ENCODE measurements at places on chromosomes 2 and 18.

DNA sequence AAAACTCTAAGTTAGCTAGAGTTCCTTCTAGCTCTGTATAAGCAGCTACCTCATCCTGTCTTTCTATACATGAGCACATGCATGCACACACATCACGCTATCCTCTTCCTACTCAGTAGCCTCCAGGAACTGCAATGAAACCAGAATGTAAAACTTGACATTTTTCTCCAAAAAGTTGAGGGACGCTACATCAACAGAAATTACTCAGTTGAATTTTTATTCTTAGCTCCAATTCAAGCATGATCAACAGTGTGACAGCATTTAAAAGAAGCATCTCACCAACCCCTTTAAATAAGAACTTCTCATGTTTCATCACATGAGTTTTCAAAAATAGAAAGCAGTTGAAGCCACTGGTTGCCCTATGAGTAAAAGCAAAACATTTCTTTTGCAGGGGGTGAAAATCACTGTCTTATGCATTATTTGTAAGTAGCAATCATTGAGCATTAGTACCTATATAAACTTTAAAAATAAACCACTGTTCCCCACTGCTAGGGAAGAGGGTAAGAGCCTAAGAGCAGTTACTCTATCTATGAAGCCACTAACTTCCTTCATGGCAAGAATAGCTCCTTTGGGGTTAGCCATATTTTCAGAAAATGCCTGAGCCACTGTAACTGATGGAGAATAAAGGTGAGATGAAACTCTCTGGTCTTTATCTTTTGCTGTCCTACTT is 77.9 kb upstream of the ARL5A start:
- no peak for DNase-seq

DNA sequence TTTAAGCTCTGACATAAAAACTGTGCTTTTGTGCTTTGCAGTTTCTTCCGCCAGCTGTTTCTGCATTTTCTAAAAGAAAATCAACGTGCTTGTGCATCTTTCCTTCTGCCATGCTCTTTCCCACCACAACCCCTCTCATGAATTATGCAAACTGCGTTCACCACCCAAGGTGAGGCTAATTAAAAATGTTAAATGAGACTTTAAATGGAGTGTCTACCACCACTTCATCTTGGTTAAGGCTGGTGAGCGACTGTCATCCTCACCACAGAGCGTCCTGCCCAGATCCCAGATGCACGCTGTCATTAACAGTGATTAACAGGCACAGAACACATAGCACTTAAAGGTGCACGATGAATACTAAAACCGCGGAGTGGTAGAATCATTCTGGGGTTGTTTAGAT is 250.5 kb upstream of the RAB6C start:
- DNase-seq, result no peak

DNA sequence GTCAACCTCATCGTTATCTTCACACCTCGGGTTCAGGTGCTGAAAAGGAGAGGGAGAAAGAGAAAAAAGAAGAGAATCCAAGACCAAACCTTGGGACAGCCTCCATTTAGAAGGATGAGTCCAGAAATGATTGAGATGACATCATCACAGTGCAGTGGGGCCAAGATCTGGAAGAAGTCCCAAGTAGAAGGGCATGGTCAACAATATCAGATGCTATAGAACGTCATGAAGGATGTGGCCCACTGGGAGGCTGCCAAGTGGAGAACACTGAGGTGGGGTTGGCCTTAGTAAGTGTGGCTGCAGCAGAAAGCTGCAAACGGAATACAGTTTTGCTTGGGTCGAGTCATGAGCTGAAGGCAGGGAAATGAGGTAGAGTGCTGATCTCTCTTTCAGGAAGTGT is 91.1 kb upstream of the FZD7 start:
- DNase-seq, result no peak

DNA sequence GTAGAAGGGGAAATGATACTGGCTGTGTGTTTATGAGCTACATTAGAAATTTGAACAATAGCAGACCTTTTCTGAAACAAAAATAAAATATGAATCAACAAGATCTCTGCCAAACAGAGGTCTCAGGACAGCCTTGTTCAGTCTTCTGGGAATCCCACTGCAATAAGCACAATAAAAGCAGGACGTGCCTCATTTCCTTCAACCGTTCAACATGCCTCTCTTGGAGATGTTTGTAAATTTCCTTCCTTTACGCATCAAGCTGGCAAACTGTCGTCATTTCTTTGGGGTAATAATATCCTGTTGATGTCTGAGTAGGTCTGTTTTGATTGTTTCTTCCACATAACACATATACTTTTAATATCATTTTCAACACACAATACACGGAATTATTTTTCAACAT is 77.2 kb downstream of the TCF4 start:
- DNase-seq, result no peak

DNA sequence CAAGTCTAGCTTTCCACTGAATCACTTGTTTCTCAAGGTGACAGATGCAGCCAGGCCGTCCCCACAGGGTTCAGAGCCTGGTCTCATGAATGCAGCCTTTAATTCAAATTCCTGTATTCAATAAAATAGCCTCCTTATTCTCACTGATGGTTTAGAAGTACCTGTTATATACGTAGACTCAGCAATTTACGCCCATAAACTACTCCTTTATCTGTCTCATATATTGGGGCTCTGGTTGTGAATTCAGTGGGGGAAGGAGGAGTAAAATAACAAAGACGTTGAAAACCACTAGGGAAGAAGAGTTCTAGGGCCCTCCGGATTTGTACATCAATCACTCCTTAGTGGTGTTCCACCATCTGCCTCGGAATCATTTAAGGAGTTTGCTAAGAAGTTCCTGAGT is 1.7 kb downstream of the OBSL1 start:
- no peak for DNase-seq

- no peak for DNase-seq
These were observed 269.5 kb downstream of the NEDD4L start for GRCh38 chr18:58313491-58314032.

GRCh38 chr18:13218368-13218991 is at the start of gene LDLRAD4:
TSS of gene LDLRAD4 (plus strand) at chr18:13218760.
- DNase-seq, result peak; percentile 39

DNA sequence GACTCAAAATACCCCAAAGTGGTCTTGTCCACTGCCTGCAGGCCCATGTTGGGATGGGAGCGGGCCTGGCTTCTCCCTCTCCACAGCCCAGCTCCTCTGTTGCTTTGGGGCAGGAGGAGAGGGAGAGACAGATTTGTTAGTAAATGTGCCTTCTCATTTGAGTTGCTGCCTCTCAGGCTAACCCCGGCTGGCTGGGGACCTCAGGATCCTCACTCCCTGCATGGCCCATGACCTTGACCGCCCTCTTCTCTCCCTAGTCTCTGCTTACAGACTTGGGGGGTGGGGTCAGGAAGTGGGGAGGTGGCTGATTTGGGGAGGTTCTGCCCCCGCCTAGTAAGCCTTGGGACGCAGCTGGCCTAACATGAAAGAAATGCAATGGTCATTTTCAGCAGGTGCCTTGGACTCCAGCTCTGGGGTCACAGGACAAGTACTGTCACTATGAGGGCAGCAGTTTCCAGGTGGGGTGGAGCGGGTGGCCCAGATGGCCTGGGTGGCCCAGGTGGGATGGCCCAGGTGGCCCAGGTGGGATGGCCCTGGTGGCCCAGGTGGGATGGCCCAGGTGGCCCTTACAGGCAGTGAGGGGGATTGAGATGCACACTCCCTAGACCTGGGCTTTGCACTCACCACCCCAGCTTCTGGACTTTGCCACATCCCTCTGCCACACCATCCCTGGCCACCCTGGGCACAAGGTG is 24.1 kb downstream of the HJURP start:
- no peak for DNase-seq

- peak; percentile 67 for DNase-seq
These were observed 1.2 kb downstream of the SEMA4C start for GRCh38 chr2:96868555-96869280.

- DNase-seq, result no peak
These were observed 53.5 kb downstream of the TEX51 start for GRCh38 chr2:126952216-126952615.

DNA sequence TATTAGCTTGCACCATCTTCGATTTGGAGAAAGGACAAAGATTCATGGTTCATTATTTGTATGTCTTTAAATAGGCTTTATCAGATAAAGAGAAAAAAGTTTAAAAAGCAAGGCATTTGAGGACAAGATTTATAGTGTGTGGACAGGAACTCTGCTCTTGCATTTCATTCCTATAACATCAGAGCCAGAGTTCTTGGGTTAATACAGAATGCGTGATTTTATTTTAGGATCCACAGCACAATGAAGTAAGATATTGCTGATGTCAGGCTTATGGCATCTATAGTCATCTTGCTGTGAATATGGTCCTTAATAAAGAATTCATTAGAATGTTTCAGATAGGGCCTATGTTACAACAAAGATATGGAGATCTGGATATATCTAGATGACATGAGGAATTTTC is 19.7 kb downstream of the RASGRP3 start:
- DNase-seq, result no peak

GRCh38 chr2:200317975-200318374 is 11.5 kb downstream of the SPATS2L start:
- DNase-seq, result no peak

GRCh38 chr2:206189691-206190090 is 30.0 kb downstream of the EEF1B2 start:
- DNase-seq, result no peak

GRCh38 chr2:66170744-66171330 is 264.1 kb upstream of the MEIS1 start:
- DNase-seq, result no peak

- DNase-seq, result no peak
These were observed 113.7 kb downstream of the SPOPL start for GRCh38 chr2:138615257-138615656.

DNA sequence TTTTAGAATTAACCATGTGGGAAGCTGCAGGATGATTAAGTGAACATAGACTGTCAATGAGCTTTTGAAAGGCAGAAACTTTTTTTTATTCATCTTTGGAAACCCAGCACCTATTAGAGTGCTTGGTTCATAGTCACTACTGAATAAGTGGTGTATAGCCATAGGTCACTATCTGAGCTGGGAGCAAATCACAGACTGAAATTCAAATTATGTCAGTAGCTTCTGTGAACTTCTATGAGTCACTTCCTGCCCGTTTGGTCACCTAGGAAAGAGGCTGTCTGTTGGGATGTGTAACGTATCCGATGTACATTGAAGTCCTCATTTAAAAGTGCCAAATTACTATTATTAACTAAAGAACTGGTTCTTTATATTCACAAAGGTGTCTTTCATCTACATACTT is 20.5 kb upstream of the SLC40A1 start:
- peak; percentile 16 for DNase-seq

GRCh38 chr2:144982481-144982880 is 462.6 kb upstream of the ZEB2 start:
- DNase-seq, result no peak

DNA sequence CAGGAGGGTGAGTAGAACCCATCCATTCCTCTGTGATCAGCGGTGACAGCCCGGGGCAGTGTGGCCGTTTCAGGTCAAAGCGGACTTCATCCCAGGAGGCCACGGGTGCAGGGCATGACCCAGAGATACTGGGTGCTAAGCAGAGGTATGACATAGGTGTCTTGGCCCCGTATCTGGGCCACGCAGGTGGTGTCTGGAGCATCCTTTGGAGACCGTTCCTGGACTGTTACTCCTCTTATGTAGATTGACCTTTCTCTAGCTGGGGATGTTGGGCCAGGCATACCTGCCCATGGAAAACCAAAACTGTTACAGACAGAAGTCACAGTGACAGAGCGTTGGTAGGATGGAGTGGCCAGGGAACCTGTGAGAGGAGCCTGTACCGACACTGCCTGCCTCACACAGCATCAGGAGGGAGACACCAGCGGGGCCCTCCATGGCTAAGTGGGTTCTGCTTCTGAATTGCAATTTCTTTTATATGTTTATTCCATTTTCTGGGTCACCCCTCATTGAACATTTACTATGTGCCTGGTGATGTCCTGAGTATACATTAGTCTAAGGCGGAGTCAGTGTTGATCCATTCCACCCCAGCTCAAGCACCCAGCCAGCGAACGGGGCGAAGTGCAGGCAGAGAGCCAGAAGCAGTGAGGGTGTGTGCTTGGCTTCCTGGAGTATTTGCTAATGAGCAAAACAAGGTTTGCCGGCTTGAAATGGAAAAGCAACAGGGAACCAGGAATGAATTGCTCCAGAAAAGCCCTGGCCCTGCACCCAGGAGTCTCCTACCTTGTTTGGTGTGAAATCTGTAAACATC is 141.7 kb downstream of the SH3RF3 start:
- no peak for DNase-seq

GRCh38 chr2:42404676-42405075 is 43.7 kb upstream of the COX7A2L start:
- no peak for DNase-seq

DNA sequence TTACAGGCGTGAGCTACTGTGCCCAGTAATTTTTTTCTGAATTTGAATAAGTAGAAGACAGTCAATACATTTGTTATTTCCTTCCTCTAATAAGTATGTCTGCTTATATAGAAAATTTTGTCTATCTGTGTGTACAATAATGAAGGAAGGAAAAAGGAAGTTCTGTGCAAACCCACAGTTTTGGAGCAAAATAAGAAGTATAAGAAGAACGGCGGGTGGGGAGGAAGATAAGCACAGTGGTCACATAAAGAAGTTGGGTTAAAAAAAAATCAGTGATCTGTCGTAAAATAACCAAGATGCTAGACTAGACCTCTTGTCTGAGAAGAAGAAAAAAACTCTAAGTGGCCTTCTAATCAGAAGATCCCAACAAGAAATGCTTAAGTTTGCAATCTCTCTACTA is 20.2 kb downstream of the MGAT4A start:
- no peak for DNase-seq

DNA sequence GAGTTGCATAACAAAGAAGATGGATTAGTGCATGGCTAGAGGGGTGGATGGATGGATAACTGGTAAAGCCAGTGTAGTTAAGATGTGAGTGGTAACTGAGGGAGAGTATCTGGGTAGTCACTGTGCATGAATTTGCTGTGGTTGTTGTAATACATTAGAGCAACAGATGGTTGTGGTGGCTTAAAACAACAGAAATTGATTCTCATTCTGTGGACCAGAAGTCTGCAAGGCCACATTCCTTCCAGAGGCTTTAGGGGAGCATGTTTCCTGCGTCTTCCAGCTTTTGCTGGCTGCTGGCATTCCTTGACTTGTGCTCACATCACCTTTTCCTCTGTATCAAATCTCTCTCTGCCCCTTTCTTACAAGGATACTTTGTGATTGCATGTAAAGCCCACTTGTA is 155.4 kb downstream of the ASB1 start:
- no peak for DNase-seq

Measured in CD4-positive, alpha-beta T cell treated with Interleukin-10 for 1 hour (primary cell).